ENCODE measurements at places on chromosomes 5 and 9.

DNA sequence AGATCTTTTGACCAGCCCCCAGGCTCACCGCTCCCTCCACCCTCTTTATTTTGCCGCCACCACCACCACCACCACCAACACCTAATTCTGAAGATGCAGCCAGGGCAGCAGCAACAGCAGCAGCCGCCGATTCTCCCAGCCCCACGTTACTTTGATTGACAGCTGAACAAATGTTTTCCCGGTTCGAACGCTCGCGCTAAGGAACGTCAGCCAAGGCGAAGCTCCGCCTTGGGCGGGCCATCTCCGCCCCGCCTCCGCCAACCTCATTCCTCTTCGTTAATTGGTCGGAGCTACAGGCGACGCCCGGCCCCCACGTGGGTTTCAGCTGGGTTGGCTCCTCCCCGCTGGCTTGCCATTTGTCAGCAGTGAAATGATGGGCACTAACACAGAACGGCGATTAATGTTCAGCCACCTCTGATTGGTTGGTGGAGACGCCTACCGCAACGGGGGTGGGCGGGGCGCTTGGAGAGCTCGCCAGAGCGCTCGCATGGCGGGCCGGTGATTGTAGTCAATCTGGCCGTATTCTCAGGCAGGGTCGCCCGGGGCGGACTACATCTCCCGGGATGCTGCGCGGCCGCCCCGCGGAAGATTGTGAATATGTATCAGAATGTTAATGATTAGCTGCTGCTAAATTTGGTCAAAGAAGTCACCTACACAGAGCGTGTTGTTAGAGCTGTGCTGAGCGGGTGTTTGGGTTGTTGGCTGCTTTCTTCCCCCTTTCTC is at the start of gene TLE4:
TLE4 (plus strand) TSS at position 657 of the 723 bp plus-strand sequence. CDS start 826 bp downstream, outside the sequence.
- DNase-seq = peak; percentile 98

GRCh38 chr5:88092958-88093605 is 175.6 kb downstream of the TMEM161B start:
- DNase-seq = no peak

- no peak for DNase-seq
Observed at GRCh38 chr5:175554296-175554695, 75.9 kb downstream of the SFXN1 start.

GRCh38 chr9:128390813-128391711 is 19.9 kb downstream of the URM1 start:
- no peak for DNase-seq

GRCh38 chr9:134892221-134892620 is 11.6 kb downstream of the FCN2 start:
- DNase-seq = no peak

GRCh38 chr9:79651251-79651795 is 79.6 kb downstream of the TLE4 start:
- DNase-seq = no peak

DNA sequence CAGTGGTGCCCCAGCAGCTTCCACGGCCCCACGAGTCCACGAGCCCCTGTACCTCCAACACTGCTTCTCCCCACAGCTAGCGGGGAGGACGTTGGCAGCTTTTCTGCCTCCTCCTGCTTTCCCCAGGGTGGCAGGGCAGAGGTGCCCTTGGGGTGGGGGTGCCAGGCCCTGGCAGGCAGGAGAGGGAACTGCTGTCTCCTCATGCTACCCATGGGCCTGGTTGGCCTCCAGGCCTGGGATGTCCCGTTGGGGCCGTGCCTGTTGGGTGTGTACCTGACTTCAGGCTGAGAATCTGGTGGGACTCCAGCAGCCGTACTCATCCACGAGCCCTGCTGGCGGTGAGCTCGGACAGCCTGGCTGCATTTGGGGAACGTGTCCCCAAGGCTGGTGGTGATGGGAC is 27.3 kb downstream of the RXRA start:
- DNase-seq = no peak

DNA sequence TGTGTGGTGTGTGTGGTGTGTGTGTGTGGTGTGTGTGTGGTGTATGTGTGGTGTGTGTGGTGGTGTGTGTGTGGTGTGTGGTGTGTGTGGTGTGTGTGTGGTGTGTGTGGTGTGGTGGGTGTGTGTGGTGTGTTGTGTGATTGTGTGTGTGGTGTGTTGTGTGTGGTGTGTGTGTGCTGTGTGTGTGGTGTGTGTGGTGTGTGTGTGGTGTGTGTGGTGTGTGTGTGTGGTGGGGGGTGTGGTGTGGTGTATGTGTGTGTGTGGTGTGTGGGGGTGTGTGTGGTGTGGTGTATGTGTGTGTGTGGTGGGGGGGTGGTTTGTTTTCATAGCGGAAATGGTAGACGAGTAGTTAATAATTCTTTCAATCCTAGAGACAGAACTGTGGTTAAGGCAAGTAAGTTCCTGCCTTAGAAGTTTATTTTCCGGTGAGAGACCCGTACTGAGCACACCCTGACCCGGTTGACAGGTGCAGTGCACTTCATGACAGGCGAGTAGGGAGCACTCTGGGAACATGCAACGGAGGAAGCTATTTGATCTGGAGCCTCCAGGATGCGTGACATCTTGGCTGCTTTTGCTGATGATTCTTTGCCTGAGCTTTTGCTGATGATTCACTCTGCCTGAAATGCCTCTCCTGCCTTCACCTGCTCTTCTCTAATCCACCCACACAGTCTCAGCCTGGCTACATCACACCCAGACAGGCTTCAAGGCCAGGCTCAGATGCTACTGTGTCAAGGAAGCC is 21.7 kb upstream of the FAT2 start:
- DNase-seq = no peak

GRCh38 chr5:5886812-5887486 is 464.5 kb downstream of the ICE1 start:
- no peak for DNase-seq

All from stimulated activated CD8-positive, alpha-beta memory T cell treated with anti-CD3 and anti-CD28 coated beads, Interleukin-15, amount 100 ng/mL, for 1 hour (primary cell).